ENCODE measurements at places on chromosomes 4 and X.

- H3K4me1 ChIP-seq: peaks cover 8% of the 10 kb centered on the region
- no peak for DNase-seq
- H3K36me3 ChIP-seq: no peaks in the 10 kb centered on the region
- no peak overlapping the region for H3K4me3 ChIP-seq
Measured at GRCh38 chrX:38701073-38701472, 100.2 kb upstream of the MID1IP1 start.

DNA sequence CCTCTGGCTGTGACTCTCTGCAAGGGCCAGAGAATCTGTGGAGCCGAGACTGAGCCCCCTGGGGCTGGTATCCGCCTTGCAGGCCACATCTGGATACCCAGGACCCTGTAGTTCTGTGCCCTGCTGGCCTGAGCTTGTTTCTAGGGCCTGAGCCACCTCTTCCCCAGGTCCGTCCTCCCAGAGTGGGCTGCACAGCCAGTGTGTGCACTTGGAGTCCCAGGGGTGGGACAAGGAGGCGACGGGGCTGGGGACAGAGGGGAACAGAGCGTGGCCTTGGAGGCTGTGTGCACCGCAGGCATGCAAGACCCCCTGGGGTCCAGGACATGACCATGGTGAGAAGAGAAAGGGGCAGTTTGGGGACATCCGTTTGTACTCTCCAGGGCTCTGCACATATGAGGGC lies 105.5 kb downstream of the SORCS2 start:
- peaks cover 71% of the 10 kb centered on the region for H3K4me1 ChIP-seq
- H3K27me3 ChIP-seq: peaks cover 2% of the 10 kb centered on the region
- H3K36me3 ChIP-seq: no peaks in the 10 kb centered on the region
- H3K4me3 ChIP-seq: no peak overlapping the region
- H3K27ac ChIP-seq: no peak overlapping the region

DNA sequence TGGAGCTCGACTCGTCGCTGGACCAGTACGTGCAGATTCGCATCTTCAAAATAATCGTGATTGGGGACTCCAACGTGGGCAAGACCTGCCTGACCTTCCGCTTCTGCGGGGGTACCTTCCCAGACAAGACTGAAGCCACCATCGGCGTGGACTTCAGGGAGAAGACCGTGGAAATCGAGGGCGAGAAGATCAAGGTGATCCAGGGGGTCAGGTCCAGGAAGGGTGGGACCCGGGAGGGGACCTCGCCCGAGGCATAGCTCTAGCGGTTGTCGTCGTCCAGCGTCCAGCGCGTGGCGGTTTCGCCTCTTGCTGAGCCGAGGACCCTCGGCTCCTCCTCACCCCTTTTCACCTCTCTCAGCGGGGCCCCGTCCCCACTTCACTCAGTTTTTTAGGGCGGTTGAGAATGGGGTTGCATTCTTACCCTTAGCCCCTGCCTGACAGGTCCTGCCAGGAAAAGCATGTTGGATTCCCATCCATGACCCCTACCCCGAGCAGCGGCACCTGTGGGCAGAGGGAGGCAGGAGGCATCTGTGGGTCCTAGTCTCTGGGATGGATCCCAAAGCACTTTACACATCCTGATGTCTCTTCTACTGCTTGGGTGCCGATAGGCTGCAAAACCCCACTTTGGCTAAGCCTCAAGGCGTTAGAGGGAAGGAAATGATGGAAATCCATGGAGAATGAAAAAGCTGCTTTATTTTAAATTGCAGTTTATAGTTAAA lies 524 bp downstream of the RAB33A start:
- DNase-seq: peak; percentile 14
- H3K36me3 ChIP-seq: no peaks in the 10 kb centered on the region
- peaks cover 34% of the 10 kb centered on the region for H3K27me3 ChIP-seq
- peak overlapping the region; percentile 79 for H3K4me3 ChIP-seq

GRCh38 chr4:67593741-67594175 lies 35.2 kb downstream of the STAP1 start:
- no peak overlapping the region for H3K27ac ChIP-seq

DNA sequence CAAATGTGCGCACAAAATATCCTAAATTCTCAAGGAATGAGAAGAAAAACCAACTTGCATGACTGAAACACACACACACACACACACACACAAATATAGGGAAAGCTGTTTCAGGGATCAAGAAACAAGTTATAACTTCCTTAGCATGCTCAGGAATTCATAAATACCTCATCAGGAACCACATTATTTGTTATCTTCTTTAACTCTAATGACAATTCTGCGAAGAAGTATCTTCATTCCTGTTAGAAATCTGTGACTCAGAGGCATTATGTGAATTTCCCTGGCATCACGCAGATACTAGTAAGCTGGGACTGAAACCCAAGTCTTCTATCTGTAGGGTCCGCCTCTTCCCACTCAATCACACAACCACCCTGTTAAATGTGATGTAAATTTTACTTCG lies 30.3 kb downstream of the TMPRSS11A start:
- H3K4me1 ChIP-seq: peaks cover 5% of the 10 kb centered on the region
- H3K27me3 ChIP-seq: no peaks in the 10 kb centered on the region
- no peak overlapping the region for H3K27ac ChIP-seq
- DNase-seq: no peak

GRCh38 chrX:10042055-10042454 lies 74.9 kb downstream of the CLDN34 start:
- no peak for DNase-seq
- H3K4me3 ChIP-seq: no peak overlapping the region
- no peak overlapping the region for H3K27ac ChIP-seq
- no peaks in the 10 kb centered on the region for H3K27me3 ChIP-seq
- H3K4me1 ChIP-seq: peaks cover 19% of the 10 kb centered on the region

GRCh38 chr4:134691915-134692314 lies 490.3 kb upstream of the PABPC4L start:
- no peak overlapping the region for H3K27ac ChIP-seq
- no peak for DNase-seq
- no peaks in the 10 kb centered on the region for H3K27me3 ChIP-seq
- no peaks in the 10 kb centered on the region for H3K36me3 ChIP-seq

DNA sequence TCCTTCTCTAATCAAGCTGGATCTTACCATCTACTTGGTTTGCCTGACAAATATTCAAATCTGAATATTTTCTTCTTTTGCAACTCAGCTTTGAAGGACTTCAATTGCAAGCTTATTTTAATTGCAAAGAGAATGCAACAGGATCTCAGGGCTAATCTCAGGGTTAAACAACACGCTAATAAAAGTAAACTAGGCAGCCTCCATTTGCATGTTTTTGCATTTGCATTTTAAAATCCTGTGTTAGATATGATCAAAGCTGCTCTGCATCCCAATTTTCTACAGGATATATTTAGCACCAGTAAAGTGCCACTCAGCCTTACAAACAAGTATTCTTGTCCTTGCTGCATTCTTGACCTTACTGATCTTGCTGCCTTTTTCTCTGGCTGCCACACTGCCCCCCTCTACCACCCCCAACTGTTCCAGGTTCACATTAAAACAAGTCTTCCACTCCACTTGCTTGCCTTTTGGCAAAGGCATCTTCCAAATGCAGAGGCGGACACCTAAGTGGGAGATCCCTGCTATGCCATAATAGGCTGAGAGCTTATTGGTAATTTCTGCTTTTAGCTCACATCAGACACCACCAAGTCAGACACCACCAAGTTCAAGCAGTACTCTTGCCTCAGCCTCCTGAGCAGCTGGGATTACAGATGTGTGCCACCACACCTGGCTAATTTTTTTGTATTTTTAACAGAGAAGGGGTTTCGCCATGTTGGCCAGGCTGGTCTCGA lies 48.1 kb downstream of the GPRIN3 start:
- H3K27me3 ChIP-seq: peaks cover 3% of the 10 kb centered on the region
- H3K4me1 ChIP-seq: peaks cover 15% of the 10 kb centered on the region
- no peak overlapping the region for H3K4me3 ChIP-seq
- no peak overlapping the region for H3K27ac ChIP-seq

DNA sequence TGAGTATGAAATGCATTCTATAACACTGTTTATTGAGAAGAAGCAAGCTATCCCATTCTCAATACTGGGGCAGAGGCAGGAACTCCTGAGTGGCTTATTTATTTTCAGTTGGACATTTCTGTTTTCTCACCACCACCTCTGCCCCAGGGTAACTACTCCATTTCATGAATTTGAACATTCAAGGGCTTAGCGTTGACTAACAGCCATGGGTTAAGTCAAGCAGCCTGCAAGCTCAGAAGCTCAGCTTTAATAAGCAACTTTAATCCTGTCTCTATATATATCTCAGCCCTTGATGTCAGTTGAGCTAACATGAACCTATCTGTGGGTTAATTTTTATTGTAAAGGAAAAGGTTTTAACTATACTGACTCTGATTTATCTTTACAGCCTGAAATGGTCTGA lies 93.8 kb downstream of the MBNL3 start:
- H3K4me1 ChIP-seq: no peaks in the 10 kb centered on the region
- DNase-seq: no peak
- H3K27ac ChIP-seq: peak overlapping the region; percentile 40
- no peak overlapping the region for H3K4me3 ChIP-seq
- no peaks in the 10 kb centered on the region for H3K36me3 ChIP-seq
- no peaks in the 10 kb centered on the region for H3K27me3 ChIP-seq

DNA sequence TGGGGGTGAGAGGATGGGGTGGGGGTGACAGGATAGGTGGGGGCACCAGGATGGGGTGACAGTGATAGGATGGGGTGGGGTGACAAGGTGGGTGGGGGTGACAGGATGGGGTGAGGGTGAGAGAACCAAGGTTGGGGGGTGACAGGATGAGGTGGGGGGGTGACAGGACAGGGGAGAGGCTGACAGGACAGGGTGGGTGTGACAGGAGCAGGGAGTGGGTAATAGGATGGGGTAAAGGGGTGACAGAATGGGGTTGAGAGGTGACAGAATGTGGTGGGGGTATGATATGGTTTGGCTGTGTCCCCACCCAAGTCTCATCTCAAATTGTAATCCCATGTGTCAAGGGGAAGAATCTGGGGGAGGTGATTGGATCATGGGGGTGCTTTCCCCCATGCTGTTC lies 26.0 kb downstream of the RNF212 start:
- H3K4me1 ChIP-seq: peaks cover under 1% of the 10 kb centered on the region
- H3K36me3 ChIP-seq: peaks cover 6% of the 10 kb centered on the region
- no peak overlapping the region for H3K27ac ChIP-seq
- H3K4me3 ChIP-seq: no peak overlapping the region
- no peak for DNase-seq

GRCh38 chrX:42748067-42748850 lies 29.7 kb downstream of the PPP1R2C start:
- H3K4me1 ChIP-seq: peaks cover 34% of the 10 kb centered on the region
- H3K36me3 ChIP-seq: peaks cover 13% of the 10 kb centered on the region
- peaks cover 3% of the 10 kb centered on the region for H3K27me3 ChIP-seq
- no peak overlapping the region for H3K4me3 ChIP-seq
- no peak overlapping the region for H3K27ac ChIP-seq

GRCh38 chr4:13611283-13611842 lies 16.2 kb downstream of the BOD1L1 start:
- no peak for DNase-seq
- no peak overlapping the region for H3K4me3 ChIP-seq
- peaks cover 63% of the 10 kb centered on the region for H3K36me3 ChIP-seq
- no peaks in the 10 kb centered on the region for H3K27me3 ChIP-seq
- H3K27ac ChIP-seq: no peak overlapping the region

- H3K27ac ChIP-seq: no peak overlapping the region
- no peak for DNase-seq
- no peak overlapping the region for H3K4me3 ChIP-seq
- H3K27me3 ChIP-seq: no peaks in the 10 kb centered on the region
- H3K36me3 ChIP-seq: no peaks in the 10 kb centered on the region
Measured at GRCh38 chr4:119659576-119659975, 31.0 kb upstream of the PDE5A start.

Measured in nephron progenitor cell (in vitro differentiated cells).